ENCODE measurements at places on chromosomes 3 and 15. TPM values are rescaled to one million over a fixed set of nuclear protein-coding genes. Genes with fewer than 3 reads are reported as not detected.
A peak's percentile ranks its signal among the peaks of the same experiment; 100 is the strongest.

DNA sequence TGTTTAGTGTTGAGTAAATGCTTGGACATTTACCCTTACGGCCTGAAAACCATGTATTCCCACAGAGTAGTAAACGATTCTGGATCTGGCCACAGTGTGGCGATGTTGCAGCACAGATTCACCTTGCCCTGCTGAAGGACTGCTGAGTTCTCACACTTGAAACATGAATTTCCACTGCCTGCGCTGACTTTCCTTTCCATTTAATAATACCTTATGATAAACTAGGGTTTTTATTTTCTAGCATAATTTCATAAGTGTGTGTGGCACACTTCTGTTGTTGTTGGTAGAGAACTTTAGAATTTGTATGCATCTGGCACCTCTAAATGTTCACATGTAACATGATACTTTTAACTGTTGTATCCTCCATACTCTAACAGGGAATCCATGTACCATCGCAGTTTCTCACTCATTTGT lies 53.9 kb downstream of the C3orf38 start:
- no peak for DNase-seq

GRCh38 chr3:105765308-105765639 lies 103.5 kb downstream of the CBLB start:
- no peak for DNase-seq

- no peak for DNase-seq
Measured at GRCh38 chr3:16464511-16465148, 48.9 kb downstream of the RFTN1 start.

DNA sequence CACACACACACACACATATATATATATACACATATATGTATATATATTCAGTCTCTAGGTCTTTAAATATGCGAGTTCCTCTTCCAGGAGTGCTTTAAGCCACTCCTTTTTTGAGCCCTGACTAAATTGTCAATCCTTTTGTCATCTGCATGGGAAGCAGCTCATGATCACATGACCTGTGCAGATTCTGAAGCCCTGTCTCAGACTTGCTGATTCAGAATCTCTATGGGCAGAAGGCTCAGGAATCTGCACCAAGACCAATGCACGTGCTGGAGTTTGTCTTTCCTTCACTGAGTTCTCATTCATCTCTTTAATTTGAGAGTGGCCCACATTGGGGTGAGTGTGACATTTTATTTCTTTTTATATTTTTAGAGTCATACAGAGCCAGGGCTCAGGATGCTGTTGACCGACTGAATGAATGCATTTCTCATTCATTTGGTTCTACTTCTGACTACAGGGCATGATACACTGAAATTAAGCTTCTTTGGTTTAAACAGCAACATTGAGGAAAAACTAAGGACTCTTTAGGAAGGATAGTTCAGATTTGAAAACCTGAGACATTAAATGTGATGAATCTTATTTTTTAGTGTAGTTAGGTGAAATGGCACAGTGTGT lies 307.5 kb downstream of the EDEM1 start:
- DNase-seq = no peak

DNA sequence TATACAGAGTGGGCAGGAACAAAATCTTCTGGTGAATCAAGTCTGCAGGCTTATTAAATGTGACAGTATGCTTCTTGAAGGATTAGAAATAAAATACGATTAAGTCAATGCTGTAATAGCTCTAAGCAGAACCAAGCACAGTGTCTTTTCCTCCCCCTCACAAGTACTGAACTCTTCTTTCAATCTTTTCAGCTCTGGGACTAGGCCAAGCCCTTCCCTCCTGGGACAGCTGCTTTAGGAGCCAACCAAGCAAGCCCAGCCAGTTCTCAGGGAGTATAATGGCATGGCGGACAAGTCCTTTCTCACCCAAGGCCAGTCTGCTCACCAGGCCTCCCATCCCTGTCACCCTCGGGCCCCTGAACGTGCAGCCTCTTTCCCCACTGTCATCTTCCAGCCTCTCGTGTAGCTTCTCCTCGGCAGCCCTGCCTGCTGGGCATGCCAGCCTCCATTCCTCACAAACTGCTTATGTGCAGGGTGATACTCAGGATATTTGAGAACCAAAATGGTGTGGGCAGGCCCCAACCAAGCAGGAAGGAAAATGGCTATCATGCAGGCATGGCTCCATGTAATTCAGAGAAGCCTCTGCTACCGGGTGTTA lies 8.4 kb upstream of the PPP1R2 start:
- no peak for DNase-seq

The CHD2 gene
- 427 TPM for total RNA-seq

GRCh38 chr3:9439331-9439730 lies 41.9 kb downstream of the SETD5 start:
- DNase-seq = no peak

GRCh38 chr3:194640829-194641228 lies 7.6 kb upstream of the TMEM44 start:
- DNase-seq = peak; percentile 58

DNA sequence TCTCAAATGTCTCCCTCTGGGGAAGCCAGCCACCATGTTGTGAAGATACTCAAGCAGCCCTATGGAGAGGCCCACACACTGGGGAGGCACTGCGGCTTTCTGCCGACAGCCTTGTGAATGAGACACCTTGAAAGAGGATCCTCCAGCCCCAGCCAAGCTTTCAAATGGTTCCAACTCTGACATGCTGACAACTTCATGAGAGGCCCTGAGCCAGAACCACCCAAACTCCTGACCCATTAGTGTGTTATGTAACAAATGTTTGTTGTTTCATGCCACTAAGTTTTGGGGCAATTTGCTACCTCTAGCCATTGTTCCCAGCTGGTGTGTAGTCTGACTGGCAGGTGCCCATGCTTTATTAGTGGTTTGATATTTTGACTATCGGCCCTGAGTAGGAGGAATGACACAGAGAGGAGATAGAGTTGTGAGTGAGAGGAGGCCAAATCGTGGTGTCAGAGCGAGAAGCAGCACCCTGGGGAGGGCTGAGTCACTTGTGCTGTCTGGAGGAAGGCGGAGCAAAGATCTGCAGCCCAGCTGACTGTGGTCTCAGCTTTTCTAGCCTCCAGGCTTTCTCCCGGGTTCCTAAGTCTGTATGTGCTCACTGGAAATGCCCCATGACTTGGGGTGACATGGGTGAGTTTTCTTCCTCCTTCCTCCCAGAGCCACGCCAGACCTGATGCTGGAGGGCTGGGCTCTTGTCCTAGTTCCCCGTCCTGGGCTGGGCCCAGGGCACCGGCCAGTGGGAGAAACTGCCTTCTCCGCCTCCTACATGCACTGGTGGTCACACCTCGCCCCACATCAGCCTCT lies 56.7 kb upstream of the BLM start:
- DNase-seq = peak; percentile 42

The NEK10 gene
- 1.3 TPM for total RNA-seq

DNA sequence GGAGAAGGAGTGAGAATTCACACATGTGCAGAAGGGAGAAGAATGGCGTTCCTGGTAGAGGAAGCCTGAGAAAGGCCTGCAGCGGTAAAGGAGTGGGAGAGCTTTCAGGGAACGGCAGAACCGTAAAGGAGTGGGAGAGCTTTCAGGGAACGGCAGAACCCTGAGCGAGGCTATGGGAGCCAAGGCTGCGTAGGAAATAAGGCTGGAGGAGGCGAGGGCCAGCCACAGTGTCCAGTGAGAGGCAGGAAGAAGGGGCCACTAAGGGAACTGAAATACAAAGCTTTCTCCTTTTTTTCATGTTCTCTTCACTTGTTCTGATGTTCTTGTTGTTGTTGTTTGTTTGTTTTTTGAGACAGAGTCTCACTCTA lies 41.6 kb downstream of the GOLGA6L10 start:
- no peak for DNase-seq

The SPSB4 gene
- total RNA-seq = not detected

DNA sequence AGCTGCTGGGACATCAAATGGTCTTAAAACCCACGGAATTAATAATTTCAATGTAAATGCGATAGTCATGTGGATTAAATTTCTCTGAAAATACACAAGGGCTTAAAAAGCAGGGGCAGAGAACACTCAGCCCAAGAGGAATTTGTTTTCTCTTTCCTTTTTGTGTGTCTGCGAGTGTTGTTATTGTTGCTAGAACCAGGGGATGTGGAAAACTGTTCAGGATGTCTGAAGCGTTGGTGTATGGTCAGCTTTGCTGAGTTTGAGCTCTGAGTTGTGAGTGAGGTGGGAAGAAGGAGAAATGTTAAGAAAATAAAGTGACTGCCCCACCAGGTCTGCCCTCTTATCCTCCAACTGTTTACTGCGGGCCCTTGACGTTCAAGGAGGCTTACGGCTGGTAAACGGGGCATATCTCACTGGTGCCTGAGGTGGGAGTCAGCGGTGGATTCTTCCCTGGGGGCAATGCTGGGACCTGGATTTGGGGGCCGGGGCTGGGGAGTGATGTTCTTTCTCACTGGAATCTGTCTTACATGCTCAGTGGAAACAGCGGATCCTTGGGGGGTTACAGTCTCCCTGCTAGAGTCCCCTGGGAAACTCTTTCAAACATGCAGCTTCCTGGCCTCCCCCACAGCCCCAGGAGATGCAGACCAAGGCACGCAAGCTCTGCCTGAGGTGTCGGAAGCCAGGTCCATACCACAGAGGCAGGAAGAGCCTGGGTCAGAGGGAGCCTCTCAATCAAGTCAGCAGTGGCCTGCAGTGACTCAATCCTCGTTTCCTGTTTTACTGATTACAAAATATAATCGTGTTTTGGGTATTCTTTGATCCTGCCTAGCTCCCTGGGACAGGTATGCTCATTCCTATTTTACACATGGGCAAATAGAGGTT lies 41.8 kb downstream of the ITGA11 start:
- no peak for DNase-seq

DNA sequence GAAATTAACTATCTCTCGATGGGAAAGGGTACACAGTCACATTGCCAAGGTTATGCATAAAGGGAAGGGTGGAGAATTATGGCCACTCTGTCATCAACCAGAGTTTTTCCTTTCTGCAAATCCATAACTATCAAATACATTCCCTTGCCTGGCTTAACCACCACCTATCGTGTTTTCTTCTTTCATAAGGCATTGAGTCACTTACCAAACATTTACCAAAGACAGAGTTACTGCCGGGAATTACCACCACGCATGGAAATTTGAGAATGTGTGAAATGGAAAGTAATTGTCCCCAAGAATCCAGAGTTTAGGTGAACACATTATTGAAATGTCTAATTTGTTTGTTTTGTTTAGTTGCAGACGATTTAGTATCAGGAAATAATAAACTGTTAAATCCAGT lies 134.3 kb upstream of the LRRN1 start:
- no peak for DNase-seq

The EFHB gene
- total RNA-seq = 3.2 TPM

GRCh38 chr15:48177766-48178647 lies at the start of gene MYEF2:
MYEF2 (minus strand) TSS chr15:48178295; CDS start chr15:48178237, 58 bp downstream.
- DNase-seq = peak; percentile 63

- DNase-seq = no peak
Measured at GRCh38 chr3:146164071-146164470, 3.1 kb upstream of the PLOD2 start.

DNA sequence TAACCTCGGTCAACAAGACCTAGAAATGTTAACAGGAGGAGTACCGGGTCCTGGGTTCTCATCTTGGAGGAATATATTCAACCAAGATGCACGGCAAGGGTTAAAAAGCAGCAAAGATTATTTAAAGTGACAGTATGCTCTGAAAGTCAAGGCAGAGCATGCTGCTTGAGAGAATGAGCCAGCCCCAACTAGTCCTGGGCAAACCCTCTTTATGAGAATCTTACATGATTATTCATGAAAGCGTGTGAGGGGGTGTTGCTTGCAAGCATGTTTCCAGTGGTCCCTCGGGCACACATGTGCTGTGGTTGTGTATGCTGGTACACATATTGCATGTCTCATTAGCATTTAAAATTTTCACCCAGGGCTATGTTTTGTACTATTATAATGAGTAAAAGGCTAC lies 1445.6 kb downstream of the SI start:
- no peak for DNase-seq

DNA sequence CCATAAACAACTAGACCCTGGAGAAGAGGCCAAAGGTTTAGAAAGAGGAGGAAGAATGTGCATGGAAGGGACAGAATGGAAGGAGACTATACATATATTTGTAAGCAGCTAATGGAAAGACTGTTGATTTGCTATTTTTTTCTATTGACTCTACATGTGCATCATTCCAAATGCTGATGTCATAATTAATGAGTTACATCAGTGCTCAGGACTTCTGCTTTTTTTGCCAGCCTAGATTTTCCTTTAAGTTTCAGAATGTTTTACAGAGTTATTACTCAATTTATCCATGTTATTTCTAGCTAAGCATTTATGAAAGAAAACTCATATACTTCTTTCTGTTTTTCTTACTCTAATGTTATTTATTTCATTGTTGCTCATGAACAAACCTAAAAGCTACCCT lies 62.6 kb upstream of the VGLL3 start:
- no peak for DNase-seq

DNA sequence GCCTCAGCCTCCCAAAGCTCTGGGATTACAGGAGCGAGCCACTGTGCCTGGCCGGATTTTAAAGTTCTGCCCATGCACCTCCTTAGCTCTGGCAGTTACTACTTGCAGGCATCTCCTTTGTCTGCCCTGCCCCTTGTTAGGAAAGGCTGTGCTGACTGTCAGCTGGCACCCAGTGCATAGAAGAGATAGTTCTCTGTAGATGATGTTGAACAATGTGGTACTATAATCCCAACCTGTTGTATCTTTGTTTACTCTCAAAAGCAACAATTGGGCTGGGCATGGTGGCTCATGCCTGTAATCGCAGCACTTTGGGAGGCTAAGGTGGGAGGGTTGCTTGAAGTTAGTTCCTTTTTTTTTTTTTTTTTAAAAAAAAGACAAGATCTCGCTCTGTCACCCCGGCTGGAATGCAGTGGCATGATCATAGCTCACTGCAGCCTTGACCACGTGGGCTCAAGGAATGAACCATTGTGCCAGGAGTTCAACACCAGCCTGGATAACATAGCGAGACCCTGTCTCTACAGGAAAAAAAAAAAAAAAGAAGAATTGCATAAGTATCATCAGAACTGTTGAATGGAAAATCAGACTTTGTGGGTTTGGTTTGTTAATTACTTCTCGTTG lies 30.6 kb downstream of the FLNB start:
- no peak for DNase-seq

DNA sequence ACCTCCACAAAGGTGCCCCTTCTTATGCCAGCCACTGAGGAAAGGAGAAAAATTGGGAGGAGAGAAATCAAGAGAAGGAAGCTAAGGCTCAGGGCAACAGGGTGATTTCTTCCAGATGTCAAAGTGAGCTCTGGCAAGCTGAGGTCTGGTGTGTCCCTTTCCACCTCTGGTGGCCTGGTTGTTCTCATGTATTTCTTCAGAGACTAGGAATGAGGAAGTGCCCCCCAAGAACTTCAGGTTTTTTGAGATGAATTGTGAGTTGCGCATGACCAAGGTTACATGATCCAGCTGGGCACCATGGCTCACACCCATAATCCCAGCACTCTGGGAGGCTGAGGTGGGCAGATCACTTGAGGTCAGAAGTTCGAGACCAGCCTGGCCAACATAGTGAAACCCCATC lies 5.6 kb downstream of the RAB6B start:
- DNase-seq = no peak

- no peak for DNase-seq
Measured at GRCh38 chr3:150236316-150237082, 171.6 kb upstream of the TSC22D2 start.

The GP9 gene
- total RNA-seq = not detected

The MFSD1 gene
- 28.8 TPM for total RNA-seq

The FBXW12 gene
- total RNA-seq = not detected

GRCh38 chr3:70085613-70086012 lies 86.1 kb downstream of the SAMMSON start:
- DNase-seq = no peak

Data from naive thymus-derived CD8-positive, alpha-beta T cell (primary cell).